ENCODE measurements at places on chromosomes 1 and 21.

- no peak for DNase-seq
These were observed 12.4 kb downstream of the HHIPL2 start for GRCh38 chr1:222535455-222535854.

- no peak for DNase-seq
These were observed 42.3 kb downstream of the LACTBL1 start for GRCh38 chr1:22930240-22930912.

DNA sequence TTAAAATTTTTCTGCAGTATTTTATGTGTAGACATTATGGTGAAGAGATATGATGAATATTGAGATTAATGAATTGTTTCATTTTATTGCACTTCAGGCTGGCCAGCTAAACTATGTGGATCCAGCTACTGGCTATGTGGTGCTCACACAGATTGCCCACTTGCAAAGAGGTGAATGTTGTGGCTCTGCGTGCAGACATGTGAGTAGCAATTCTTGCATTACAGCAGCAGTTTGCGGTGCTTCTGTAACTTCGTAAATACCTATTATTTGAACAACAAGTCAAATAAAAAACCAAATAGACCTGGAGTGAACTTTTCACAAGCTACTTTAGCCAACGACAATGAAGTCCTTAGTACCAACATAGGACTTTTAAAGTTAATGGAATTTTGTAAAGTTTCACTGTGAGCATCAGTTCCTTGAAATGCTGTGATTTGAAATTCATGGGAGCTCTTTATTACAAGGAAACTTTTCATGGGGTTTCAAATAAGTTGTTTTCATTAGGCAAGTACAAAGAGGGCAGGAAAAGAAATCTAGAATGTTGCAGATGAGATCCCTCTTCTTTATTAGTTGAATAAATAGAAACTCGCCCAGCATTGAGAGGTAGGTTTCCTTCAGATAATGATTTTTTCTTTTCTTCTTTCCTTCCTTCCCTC lies 3.4 kb downstream of the C1orf53 start:
- no peak for DNase-seq

GRCh38 chr21:34037009-34037795 lies 36.2 kb upstream of the MRPS6 start:
- no peak for DNase-seq

DNA sequence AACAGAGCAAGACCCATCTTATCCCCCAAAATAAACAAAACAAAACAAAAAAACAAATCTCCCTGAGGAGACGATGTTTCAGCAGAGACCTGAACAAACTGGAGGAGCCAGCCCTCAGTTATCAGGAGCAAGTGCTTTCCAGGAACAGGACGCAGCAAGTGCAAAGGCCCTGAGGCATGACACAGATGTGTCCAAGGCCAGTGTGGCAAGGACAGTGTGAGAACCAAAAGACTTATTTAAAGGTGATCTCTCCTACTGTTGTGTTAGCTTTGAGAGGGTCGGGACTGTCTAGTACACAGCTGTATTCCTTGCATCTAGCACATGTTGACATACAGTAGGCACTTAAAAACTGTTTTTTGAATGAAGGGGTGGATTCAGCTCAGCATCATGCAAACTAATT lies 48.0 kb downstream of the FOXD2 start:
- no peak for DNase-seq

DNA sequence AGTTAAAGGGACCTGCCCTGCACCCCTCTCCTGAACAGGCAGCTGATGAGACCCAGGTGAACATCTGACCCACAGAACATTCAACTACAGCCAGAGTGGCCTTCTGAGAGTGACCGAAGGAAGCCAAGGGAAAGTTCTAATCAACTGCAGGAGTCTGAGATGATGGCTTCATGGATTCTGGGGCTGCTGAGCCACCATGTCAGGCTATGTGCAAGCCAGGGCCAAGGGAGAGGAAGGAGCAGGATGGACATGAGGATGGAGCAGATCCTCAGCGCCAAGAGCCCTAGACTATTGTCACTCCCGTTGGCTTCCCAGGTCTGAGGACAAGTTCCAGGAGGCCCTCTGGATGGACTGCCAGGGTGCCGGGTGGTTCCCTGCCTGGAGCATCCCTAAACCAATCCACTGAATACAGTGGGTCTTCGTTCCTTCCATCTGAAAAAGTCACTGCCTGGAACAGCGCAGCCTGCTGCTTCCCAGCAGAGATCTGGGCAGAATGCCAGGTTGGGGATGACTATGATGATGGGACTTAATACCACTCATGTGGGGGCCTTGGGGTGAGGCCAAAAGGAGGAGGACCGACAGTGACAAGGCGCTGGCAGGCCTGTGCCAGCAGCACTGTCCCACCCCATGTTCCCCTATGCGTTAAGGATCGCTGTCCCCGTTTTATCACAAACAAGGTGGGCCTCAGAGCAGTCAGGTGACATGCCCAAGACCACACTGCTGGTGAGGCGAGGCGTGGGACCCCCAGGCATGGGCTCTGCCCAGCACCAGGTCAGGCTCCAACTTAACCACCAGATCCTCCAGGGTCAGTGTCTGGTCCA lies 19.8 kb downstream of the SPOCD1 start:
- no peak for DNase-seq

GRCh38 chr1:239742416-239743109 lies 349.1 kb upstream of the FMN2 start:
- DNase-seq: no peak

DNA sequence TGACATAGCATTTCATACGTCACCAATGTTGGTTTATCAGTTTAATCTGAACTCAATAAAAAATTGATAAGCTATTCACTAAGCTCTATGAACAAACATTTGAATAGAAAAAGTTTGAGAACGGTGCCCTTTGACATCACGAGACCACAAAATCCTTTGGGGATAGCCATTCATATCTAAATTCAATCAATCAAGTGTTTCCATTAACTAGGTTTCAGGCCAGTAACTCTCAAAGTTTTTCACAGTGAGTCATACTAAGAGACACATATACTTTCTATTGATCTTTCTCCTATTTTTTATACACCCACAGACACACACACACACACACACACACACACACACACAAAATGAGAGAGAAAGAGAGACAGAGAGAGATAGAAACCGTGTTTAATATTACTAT lies 235.4 kb upstream of the SNX7 start:
- no peak for DNase-seq

DNA sequence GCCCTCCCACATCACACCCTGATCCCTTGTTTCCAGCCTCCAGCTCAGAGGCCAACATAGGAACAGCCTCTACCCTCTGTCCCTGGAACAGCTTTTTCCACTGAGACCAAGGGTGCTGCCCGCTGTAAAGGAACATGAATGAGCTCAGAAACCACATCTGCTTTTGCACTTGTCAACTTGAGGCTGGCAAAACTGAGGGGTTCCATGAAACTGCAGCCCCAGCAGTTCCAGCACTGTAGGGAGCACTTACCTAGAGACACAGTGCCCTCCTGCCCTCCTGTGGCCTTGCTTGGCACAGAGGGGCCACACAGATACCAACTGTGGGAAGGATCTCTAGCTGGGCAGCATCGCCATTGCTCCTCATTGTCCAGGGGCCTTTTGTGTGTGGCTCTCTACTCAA lies 51.7 kb downstream of the ITPKB start:
- DNase-seq: no peak

GRCh38 chr1:97925151-97925550 lies 4.3 kb upstream of the DPYD start:
- DNase-seq: no peak

GRCh38 chr1:58721247-58721820 lies 21.5 kb upstream of the MYSM1 start:
- DNase-seq: no peak

DNA sequence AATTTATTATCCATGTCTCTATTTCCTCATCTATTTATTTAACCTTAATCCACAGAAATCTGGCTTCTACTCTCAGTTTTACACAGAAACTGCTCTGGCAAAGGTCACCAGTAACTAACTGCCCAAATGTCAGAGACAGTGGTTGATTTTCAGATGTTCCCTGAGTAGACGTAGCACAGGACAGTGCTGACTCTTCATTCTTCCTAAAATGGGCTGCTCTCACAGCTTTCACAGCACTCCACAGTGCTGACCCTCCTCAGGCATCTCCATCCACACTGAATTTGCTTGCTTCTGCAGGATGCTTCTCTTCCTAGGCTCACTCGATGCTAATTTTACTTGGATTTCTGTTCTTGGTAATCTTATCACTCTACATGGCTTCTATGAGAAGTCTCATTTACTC lies 508.2 kb upstream of the ZRANB2 start:
- no peak for DNase-seq

GRCh38 chr1:209752890-209753289 lies 3.0 kb upstream of the TRAF3IP3 start:
- DNase-seq: no peak

GRCh38 chr1:245770156-245770555 lies 615.4 kb downstream of the KIF26B start:
- DNase-seq: no peak

DNA sequence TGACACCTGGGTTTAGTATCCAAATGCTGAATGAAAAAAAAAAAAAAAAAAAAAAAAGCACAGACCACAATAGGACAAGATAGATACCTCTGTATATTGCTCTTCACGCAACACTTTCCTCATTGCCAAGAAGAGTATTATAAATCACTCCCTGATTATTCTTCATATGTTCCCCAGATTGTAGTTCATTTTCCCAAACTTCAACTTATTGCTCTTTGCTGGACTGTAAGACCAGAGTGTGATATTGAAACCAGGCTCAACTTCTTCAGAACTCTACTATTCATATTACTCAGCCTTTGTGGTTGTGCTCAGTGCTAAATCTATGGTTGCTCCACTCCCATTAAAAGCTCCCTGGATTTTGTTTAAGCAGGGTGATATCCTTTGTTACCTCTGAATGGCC lies 180.4 kb downstream of the NTMT2 start:
- DNase-seq: no peak

- DNase-seq: no peak
These were observed 26.5 kb downstream of the AKNAD1 start for GRCh38 chr1:108830119-108831008.

GRCh38 chr1:29195881-29196291 lies 14.2 kb upstream of the SRSF4 start:
- no peak for DNase-seq

DNA sequence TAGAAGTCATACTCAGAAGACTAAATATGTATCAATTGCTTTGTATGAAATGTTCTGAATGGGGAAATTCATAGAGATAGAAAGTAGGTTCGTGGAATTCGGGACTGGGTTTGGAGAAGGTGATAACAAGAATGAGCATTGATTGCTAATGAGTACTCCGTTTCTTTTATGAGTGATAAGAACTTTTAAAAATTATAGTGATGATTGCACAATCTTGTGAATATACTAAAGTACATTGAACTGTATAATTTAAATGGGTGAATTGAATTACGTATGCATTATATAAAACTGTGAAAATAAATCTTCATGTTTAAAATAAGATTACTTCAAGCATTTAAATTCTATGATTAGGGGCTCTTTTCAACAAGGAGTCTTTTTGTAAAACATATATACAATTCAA lies 425.6 kb upstream of the NCAM2 start:
- no peak for DNase-seq

DNA sequence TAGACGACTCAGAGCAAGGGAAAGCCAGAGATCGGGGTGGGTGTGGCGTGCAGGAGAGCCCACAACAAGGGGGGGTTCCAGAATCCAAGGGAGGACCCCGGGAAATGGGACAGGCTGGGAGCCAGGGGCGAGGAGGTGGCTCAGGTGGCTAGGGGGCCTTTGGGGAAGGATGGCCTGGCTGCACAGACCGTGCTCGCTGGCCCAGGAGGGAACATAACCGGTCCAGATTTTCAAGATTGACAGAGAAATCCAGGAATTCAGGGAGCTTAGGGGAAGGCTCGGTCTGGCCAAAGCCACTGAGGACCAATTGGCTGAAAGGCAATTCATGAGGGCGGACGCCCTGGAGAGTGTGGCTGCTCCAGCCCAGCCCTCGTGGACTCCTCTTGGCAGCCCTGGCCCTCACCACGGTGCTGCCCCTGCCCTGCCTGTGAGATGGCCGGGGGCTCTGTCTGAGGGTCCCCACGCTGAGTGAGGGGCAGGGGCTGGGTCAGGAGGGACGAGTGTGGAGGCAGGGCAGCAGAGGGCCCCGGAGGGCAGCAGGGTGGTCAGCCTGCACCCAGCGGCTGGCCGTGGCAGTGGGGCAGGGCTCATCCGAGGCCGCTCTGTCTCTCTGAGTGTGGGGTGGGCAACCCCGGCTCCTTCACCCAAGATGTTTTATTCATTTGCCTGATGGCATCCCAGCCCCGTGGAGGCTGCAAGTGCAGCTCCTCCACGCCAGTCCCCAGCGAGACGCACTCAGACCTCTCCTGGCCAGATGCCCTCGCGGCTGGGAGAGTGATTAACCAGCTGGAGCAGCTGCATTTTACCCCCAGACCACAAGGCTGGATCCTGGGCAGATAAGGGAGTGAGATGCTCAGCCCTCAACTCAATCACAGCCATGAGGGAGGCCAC lies 5.6 kb upstream of the LRRC3 start:
- DNase-seq: no peak

- no peak for DNase-seq
These were observed 252 bp downstream of the SDC3 start for GRCh38 chr1:30908316-30908695.

DNA sequence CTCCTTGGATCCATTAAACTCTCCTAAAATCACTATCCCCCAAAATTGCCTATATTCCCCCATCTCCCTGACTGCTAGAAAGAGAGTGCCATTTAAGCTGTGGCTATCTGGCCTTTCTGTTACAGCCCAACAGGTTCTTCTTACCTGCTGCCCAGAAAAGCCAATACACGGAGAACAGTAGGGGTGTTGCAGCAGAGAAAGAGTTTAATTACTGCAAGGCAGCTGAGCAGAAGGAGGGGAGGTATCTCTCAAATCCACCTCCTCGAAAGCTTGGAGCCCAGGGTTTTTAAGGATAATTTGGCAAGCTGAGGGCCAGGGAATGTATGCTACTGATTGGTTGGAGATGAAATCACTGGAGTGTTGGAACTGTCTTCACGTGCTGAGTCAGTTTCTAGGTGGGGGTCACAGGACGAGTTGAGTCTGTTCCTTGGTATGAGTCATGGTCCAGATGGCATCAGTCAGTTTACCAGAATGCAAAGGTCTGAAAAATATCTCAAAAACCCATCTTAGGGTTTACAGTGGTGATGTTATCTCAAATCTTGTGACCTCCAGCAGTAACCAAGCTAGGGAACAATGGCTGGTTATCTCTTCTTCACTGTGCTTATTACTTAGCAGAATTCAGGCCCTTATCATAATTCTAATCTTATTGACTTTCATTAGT lies 89.8 kb downstream of the SMYD3 start:
- DNase-seq: no peak

DNA sequence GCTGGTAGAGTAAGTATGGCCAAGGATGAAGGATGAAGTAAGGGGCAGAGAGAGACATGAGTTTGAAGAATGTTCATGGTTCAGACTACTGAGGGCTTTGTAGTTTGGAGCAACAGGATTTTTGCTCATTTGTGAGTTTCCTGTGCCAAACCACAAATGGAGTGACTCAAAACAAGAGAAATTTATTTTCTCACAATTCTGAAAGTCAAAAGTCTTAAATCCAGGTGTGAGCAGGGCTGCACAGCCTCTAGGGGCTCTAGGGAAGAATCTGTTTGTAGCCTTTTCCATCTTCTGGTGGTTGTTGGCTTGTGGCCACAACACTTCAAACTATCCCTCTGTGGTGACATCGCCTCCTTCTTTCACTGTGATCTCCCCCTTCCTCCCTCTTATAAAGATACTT lies 58.9 kb downstream of the RHOU start:
- DNase-seq: no peak

Measured in stimulated activated CD4-positive, alpha-beta T cell treated with anti-CD3 and anti-CD28 coated beads, TNF-alpha, amount 100 ng/mL, for 4 hours (primary cell).